Upper lobe of left lung (tissue), 6 donors: ENCODE measurements at places on chromosomes 12 and 14. TPM values are rescaled to one million over a fixed set of nuclear protein-coding genes. Genes with fewer than 3 reads are reported as not detected.

The EFS gene
- 11.6 TPM for total RNA-seq

The OR10A7 gene
- not detected for total RNA-seq

DNA sequence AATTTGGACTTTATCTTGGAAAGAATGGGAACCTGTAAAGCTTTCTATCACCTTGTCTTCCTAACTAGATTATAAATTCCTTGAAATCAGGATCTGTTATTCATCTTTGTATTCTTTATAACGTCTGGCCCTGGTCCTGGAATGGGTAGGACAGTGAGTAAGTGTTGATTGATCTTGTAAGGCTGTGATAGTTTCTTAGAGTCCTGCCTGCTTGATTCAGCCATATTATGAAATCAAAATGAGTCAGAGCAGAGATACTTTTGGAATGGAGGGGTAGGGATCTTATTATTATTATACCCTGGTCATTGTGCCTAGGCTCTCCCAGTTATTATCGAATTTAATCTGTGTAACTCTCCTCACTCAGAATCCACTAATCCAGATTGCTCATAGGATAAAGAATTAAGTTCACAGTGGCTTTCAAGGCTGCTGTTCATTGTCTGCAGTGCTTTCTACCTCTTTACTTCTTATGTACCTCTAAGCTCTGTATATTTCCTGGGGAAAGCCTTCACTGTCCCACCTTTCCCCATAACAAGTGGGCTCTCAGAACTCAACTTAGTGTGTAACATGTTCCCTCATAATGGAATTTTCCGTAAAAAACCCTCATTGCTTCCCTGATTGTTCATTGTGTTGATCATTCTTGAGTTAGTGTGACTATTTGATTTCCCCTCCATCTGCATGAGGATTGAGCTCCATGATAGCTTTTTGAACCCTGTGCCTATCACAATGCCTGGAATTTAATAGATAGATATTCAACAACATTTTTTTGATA, 93.3 kb downstream of the DAAM1 start:
- no peak for DNase-seq

DNA sequence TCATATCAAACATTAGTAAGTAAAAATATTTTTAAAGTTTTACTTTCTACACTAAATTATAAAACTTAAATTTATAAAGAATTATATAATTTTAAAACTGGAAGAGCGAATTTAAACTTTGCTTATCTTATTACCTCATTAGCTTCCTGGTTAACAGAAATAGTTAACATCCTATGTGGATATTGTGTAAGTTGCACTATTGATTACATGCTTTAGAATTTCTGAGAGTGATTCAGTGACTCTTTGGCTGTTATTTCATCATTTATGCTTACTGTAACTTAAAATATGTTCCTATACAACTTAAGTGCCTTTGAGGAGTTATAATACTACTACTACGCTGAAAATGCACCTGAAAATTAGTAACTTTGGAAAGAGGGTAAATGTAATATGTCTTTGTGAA, 101.4 kb downstream of the FOXA1 start:
- DNase-seq, result no peak
